A549 treated with RU486 at 1 μM for 4 hours (cell line): ENCODE measurements at places on chromosomes 5 and 9. TPM values are rescaled to one million over a fixed set of nuclear protein-coding genes. Genes with fewer than 3 reads are reported as not detected.

Gene C9orf153
- total RNA-seq: 0.23 to 0.43 TPM in 2 of 5 replicates, not detected in the others

Gene IL9
- total RNA-seq: not detected in 5 replicates

Gene FAM240B
- not detected in 5 replicates for total RNA-seq

Gene TTC39B
- 0.51 to 1.2 TPM (median 0.87 TPM) in 5 replicates for total RNA-seq

Gene PARP8
- total RNA-seq: 0.08 to 0.43 TPM (median 0.14 TPM) in 5 replicates

Gene LECT2
- not detected in 5 replicates for total RNA-seq

Gene TEX48
- total RNA-seq: not detected in 5 replicates

Gene SMIM33
- total RNA-seq: not detected in 5 replicates

Gene NPM1
- 3,249 to 4,772 TPM (median 3,645 TPM) in 5 replicates for total RNA-seq
